Natural killer cell (primary cell): ENCODE measurements at places on chromosomes 2 and 18. TPM values are rescaled to one million over a fixed set of nuclear protein-coding genes. Genes with fewer than 3 reads are reported as not detected.

Gene MC5R
- total RNA-seq = not detected

Gene KCNJ13
- not detected for total RNA-seq

Gene KCNF1
- total RNA-seq = not detected

Gene FOXI3
- total RNA-seq = not detected

Gene GPR148
- not detected for total RNA-seq

Gene BMP10
- total RNA-seq = not detected

Gene TIGD1
- total RNA-seq = 10.6 TPM

Gene FBXO15
- 2.6 TPM for total RNA-seq

Gene KANSL1L
- 11.2 TPM for total RNA-seq

GRCh38 chr2:230852113-230852512, 12.6 kb upstream of the ITM2C start:
- DNase-seq = no peak
- peaks cover 7% of the 10 kb centered on the region for H3K4me1 ChIP-seq
- H3K27me3 ChIP-seq = peaks cover 27% of the 10 kb centered on the region
- H3K36me3 ChIP-seq = no peaks in the 10 kb centered on the region
- no peak overlapping the region for H3K27ac ChIP-seq

DNA sequence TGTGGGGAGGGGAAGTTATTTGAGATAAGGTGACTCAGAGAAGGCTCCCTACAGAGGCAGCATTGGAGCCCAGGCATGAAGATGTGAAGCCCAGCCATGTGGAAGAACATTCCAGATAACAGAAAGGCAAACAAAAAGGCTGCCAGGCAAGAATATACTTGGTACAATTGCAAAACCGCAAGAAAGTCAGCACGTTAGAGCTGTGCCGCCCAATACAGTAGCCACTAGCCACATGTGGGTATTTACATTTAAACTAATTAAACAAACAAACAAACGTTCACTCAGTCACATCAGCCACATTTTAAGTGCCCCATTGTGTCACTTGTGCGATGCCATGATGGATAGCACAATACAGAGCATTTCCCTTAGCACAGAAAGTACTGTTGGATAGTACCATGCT, 179.6 kb downstream of the SATB2 start:
- no peaks in the 10 kb centered on the region for H3K4me1 ChIP-seq
- H3K4me3 ChIP-seq = no peak overlapping the region

DNA sequence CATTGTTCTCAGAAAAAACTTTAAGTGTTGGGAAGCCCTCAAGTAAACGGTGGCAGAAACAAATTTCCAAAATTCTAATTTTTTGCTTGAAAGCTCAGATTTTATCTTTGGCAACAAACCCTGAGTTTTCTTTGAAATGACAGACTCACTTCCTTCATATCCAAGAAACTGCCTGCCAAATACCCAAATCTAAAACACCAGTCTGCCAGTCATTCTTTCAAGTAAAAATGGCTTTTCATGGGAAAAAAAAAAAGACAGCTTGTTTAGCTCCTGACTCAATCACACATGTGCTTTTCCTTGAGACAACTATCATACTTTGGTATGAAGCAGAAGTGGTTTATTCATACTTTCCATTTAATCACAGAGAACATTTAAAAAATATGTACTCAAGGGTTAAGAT, 40.6 kb upstream of the CSRNP3 start:
- H3K27me3 ChIP-seq = no peaks in the 10 kb centered on the region
- H3K4me1 ChIP-seq = no peaks in the 10 kb centered on the region
- no peak overlapping the region for H3K4me3 ChIP-seq
- DNase-seq = no peak

- H3K36me3 ChIP-seq = no peaks in the 10 kb centered on the region
- H3K27me3 ChIP-seq = no peaks in the 10 kb centered on the region
- H3K4me3 ChIP-seq = no peak overlapping the region
- H3K4me1 ChIP-seq = no peaks in the 10 kb centered on the region
- no peak overlapping the region for H3K27ac ChIP-seq
- DNase-seq = no peak
Observed at GRCh38 chr2:235843591-235844395, 324.4 kb downstream of the GBX2 start.

GRCh38 chr2:158179660-158180059, 78.0 kb downstream of the UPP2 start:
- no peaks in the 10 kb centered on the region for H3K36me3 ChIP-seq
- DNase-seq = no peak
- H3K4me1 ChIP-seq = no peaks in the 10 kb centered on the region

- DNase-seq = no peak
- peaks cover 17% of the 10 kb centered on the region for H3K36me3 ChIP-seq
- H3K27ac ChIP-seq = no peak overlapping the region
- no peaks in the 10 kb centered on the region for H3K27me3 ChIP-seq
Observed at GRCh38 chr2:46584134-46584848, 104.9 kb downstream of the TMEM247 start.

DNA sequence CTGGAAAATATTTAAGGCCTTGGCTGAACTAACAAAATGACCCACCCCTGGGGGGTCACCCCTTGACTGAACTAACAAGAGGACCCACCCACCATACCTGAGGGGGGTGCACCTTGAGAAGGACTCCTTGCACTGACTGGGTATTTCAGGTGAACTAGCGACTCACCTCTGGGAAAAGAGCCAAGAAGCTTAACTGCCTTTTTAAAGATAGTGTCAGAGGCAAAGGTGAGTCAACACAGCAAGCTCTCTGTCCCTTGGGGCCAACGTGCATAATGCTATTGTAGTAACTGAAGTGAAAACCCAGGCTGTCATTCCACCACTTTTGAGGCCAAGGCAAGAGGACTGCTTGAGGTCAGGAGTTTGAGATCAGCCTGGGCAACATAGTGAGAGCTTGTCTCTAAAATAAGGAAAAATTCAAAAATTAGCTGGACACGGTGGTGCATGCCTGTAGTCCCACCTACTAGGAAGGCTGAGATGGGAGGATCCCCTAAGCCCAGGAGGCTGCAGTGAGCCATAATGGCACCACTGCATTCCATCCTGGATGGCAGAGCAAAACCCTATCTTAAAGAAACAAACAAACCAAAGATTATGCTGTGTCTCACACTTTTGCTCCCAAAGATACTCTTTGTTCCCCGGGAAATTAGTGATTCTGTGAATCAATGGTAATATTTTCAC, 36.4 kb upstream of the ZCCHC2 start:
- H3K4me1 ChIP-seq = no peaks in the 10 kb centered on the region
- H3K27ac ChIP-seq = no peak overlapping the region
- no peak overlapping the region for H3K4me3 ChIP-seq
- H3K36me3 ChIP-seq = no peaks in the 10 kb centered on the region

- H3K4me3 ChIP-seq = peak overlapping the region; percentile 35
- no peak for DNase-seq
- H3K27me3 ChIP-seq = no peaks in the 10 kb centered on the region
- H3K4me1 ChIP-seq = peaks cover 34% of the 10 kb centered on the region
- no peaks in the 10 kb centered on the region for H3K36me3 ChIP-seq
- no peak overlapping the region for H3K27ac ChIP-seq
Observed at GRCh38 chr2:218323526-218324472, 31.5 kb upstream of the TMBIM1 start.

GRCh38 chr2:73823916-73824523, 4.7 kb upstream of the STAMBP start:
- no peaks in the 10 kb centered on the region for H3K27me3 ChIP-seq
- no peaks in the 10 kb centered on the region for H3K36me3 ChIP-seq
- no peak overlapping the region for H3K4me3 ChIP-seq
- DNase-seq = peak; percentile 86

GRCh38 chr2:20091305-20091991, 40.0 kb upstream of the LAPTM4A start:
- no peak overlapping the region for H3K4me3 ChIP-seq
- DNase-seq = no peak
- H3K27me3 ChIP-seq = no peaks in the 10 kb centered on the region
- H3K36me3 ChIP-seq = no peaks in the 10 kb centered on the region
